ENCODE measurements at places on chromosomes 12 and 14.

GRCh38 chr14:78228702-78229327, 58.6 kb downstream of the NRXN3 start:
- DNase-seq, result no peak

DNA sequence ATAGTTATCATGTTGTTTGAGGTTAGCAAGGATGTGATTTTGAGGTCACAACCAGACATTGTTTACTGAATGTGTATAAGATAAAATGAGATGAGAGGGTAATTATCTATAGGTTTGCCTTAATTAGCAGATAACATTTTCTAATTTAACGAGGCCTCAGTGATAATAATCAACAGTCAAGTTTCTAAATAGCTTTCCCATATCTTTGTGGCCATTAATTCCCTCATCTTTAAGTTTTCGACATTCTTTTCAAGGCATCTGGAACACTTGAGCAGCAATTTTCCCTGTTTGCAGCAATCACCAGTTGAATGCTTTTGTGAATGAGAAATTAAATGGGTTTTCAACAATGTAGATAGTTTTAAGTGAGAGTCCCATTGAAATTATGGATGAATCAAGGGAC, 304.1 kb downstream of the SYT1 start:
- no peak for DNase-seq

DNA sequence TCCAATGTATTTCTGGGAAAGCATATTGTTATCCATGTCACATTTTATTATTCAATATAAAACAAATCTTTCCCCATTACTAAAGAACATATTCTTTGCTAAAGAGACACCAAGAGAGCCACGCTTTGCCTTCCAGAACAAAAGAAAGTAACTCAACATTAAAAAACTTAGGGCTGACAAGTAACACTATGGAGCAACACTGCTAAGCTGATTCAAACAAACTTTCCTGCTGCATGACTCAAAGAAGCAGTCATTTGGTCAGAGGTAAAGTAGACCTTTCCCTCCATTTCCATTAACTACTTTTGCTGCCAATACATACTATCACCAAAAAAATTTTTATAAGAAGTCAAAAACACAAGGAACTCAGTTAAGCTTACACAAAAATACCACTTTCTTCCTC, 83.0 kb downstream of the DENND5B start:
- no peak for DNase-seq

DNA sequence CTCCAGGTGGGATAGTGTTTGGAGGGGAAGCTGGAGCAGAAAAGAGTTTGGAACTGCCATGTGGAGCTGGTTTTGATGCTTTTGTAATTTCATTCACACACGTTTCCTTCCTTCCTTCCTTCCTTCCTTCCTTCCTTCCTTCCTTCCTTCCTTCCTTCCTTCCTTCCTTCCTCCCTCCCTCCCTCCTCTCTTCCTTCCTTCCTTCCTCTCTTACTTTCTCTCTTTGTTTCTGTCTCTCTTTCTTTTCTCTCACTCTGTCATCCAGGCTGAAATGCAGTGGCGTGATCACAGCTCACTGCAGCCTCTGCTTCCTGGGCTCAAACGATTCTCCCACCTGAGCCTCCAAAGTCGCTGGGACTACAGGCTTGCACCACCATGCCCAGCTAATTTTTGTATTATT, 168.0 kb upstream of the ARID2 start:
- DNase-seq, result no peak

GRCh38 chr12:8912914-8913313, 1.4 kb upstream of the PHC1 start:
- DNase-seq, result no peak

DNA sequence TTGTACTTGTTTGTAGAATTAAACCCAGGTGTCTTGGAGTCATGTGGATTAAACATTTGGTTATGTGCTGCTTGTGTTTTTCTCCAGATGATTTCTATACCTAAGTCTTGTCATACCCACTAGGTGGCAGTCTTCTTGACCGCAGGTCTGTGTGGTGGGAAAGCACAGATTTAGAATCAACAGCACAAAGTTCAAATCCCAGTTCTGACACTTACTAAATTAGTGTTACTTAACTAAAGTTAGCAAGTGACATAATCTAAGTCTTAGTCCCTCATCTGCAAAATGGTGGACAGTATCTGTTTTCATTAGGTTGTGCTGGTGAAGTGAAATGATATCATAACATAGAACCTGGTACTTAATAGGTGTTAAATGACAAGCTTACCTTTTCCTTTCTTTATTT, 151.0 kb upstream of the ARHGAP5 start:
- DNase-seq, result no peak

DNA sequence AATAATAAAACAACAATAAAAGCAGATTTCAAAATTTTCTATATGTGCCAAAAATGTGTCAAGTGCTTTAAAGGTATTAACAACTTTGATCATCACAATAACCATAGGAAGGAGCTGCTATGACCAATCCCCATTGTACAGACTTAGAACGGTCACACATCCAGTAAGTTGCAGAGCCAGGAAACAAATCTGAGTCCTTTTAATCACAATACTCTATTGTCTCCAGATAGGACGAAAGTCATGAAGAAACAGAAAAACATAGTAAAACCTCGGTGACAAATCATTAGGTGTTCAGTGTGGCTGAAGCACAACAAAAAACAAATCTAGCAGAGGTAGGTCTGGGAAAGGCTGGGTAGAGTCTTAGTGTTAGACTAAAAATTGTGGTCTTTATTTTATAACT, 178.8 kb downstream of the GRIP1 start:
- DNase-seq, result no peak

- no peak for DNase-seq
Measured at GRCh38 chr12:49936925-49937324, 13.6 kb upstream of the AQP2 start.

- peak; percentile 38 for DNase-seq
Measured at GRCh38 chr12:78864870-78865463, 393 bp downstream of the SYT1 start.

GRCh38 chr12:24997970-24998582, 49.2 kb upstream of the BCAT1 start:
- DNase-seq, result no peak

DNA sequence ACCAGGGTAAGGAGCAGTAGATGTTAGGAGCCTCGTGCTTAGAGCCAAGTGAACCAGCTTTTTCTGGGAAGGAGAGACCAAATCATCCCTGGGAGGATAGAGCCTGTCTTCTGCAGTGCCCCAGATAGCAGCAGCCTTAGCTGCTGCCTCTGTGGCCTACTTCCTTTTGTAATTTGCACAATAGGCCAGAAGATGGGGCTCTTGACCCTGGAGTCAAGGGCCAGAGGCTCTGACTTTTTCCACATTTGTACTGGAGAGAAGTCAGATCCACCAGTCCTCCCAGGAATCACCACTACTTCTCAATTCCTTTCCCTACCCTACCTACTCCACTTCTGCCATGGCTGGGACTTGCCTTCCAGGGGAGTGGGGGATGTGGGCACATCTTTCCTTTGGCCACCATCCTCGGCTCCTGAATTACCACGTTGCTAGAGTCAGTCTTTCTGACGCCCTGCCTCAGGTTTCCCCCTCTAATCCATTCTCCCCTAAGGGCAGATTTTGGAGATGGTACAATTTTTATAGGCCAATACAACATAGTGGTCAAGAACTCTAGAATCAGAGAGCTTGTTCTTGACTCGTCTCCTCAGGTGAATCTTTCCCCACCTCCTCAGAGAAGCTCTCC, 3.3 kb upstream of the SLC4A8 start:
- peak; percentile 57 for DNase-seq
